ENCODE measurements at places on chromosomes 1 and 21.

GRCh38 chr1:246106342-246106763 lies 400.7 kb downstream of the SMYD3 start:
- no peak for DNase-seq

- DNase-seq, result no peak
Measured at GRCh38 chr1:61114178-61114870, 32.0 kb downstream of the NFIA start.

DNA sequence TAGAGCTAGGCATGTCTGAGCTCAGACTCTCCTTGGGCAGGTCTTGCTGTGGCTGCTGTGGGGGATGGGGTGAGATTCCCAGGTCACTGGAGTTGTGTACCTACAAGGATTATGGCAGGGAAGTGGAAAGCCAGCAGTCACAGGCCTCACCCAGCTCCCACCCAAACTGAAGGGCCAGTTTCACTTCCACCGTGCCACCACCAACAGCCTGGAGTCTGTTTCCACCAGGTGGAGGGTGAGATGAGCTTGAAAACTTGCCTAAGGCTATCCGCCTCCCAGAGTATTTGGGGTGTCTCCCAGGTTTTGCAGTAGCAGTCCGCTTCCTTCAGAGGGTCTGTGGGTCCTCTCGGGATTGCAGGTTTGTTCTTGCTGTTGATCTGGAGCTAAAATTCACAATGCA lies 327.7 kb downstream of the PTPRC start:
- no peak for DNase-seq

- peak; percentile 19 for DNase-seq
Measured at GRCh38 chr1:72075425-72075824, 206.9 kb downstream of the NEGR1 start.

DNA sequence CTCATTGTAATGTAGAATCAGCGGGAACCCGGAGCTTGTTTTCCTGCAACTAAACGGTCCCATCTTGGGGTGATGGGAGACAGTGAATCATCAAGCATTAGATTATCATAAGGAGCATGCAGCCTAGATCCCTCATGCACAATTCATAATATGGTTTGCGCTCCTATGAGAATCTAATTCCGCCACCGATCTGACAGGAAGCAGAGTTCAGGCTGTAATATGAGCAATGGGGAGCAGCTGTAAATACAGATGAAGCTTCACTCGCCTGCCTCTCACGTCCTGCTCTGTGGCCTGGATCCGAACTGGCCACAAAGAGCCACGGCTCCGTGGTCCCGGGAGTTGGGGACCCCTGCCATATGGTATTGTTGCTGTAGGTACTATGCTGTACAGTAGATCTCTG lies 1.6 kb downstream of the IFI44 start:
- no peak for DNase-seq

DNA sequence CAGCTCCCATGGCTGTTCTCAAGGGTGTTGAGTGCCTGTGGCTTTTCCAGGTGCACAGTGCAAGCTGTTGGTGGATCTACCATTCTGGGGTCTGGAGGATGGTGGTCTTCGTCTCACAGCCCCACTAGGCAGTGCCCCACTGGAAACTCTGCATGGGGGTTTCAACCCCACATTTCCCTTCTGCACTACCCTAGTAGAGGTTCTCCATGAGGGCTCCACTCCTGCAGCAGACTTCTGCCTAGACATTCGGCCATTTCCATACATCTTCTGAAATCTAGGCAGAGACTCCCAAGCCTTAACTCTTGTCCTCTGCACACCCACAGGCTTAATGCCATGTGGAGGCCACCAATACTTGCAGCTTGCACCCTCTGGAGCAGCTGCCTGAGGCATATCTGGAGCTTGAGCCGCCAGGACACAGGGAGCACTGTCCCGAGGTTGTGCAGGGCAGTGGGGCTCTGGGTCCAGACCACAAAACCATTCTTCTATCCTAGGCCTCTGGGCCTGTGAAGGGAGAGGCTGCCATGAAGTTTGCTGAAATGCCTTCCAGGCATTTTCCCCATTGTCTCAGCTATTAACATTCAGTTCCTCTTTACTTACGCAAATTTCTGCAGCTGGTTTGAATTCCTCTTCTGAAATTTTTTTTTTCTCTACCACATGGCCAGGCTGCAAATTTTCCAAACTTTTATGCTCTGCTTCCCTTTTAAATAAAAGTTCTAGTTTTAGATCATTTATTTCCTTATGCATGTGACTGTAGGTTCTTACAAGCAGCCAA lies 8.8 kb upstream of the CAPN8 start:
- no peak for DNase-seq

- DNase-seq, result no peak
Measured at GRCh38 chr1:150968491-150968890, 6.1 kb downstream of the CERS2 start.

GRCh38 chr1:101388904-101389546 lies 152.2 kb downstream of the S1PR1 start:
- no peak for DNase-seq

- DNase-seq, result no peak
Measured at GRCh38 chr1:212941452-212941851, 8.9 kb upstream of the VASH2 start.

GRCh38 chr1:53792806-53793205 lies 45.3 kb downstream of the NDC1 start:
- no peak for DNase-seq

GRCh38 chr1:5691795-5692509 lies 300.3 kb downstream of the NPHP4 start:
- no peak for DNase-seq

DNA sequence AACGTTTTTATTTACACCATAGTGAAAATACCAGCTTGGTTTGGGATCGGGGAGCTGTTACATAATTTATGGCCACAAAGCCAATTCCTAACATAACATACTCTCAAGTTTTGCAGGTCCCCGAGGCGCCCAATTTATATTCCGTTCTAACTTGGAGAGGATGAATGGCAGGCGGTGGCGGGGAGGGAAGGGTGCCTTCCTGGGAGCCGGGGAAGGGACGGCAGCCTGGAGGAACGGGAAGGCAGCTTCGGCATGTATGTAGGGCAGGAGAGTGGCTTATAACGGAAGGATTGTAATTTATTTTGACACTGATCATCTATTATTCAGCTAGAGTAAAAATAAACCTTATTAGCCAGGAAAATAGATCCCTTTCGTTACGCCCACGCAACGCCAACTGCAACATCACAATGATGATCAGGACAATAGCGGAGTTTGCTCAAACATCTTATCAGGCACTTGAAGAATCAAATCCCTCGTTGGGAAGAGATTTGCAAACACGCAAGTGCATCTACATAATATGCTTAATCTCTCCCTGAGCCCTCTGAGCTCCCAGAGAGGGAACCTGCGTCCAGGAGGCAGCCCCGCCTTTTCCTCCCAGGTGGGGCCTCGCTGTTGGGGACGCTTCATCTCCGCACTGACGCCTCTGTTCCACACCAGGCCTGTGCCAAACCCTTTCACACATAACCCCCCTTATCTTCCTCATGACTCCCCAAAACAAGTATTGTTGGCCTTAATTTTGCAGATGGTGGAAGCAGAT lies 93.7 kb upstream of the C1orf174 start:
- no peak for DNase-seq

DNA sequence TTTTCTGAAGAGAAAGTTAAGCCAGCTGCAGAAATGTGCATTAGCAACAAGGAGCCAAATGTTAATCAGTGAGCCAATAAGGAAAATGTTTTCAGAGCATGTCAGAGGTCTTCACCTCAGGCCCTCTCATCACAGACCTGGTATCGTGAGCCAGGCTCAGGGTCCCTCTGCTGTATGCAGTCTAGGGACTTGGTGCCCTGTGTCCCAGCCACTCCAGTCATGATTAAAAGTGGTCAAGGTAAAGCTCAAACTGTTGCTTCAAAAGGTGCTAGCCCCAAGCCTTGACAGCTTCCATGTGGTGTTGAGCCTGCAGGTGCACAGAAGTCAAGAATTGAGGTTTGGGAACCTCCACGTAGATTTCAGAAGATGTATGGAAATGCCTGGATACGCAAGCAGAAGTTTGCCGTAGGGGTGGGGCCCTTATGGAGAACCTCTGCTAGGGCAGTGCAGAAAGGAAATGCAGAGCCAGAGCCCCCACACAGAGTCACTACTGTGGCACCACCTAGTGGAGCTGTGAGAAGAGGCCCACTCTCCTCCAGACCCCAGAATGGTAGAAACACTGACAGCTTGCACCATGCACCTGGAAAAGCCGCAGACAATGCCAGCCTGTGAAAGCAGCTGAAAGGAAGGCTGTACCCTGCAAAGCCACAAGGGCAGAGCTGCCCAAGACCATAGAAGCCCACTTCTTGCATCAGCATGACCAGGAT lies 1128.7 kb downstream of the AMY1C start:
- DNase-seq, result no peak

- no peak for DNase-seq
Measured at GRCh38 chr1:181910905-181911304, 150.6 kb downstream of the ZNF648 start.

DNA sequence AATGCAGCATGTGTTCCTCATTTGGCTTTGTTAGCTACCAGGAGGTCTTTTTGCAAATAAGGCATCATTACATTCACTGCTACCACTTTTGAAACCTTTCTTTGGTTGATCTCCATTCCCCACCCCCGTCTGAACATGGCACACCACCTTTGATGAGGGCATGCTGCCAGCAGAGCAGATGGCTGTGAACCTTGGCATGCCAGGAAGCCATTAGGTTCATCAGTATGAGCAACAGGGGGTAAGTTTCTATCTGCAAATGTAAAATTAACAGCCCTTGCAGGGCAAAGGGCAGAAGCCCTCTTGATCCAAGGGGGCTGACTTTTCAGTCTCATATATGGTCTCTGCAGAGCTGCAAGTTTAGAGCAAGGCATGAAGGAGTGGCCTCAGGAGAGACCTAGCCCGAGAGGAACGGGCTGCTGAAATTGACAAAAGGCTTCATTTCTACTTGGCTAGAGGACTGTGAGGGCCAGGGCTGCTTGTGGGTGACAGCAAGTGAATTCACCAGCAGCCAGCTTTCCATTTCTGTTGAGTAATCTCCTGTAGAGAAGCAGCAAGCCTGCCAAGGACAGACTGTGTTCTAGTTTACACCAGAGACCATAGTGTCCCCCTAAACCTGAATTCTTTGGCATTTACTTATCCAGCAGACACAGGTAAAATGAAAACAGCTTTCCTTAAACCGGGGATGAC lies 127.9 kb downstream of the ZNF326 start:
- peak; percentile 85 for DNase-seq

DNA sequence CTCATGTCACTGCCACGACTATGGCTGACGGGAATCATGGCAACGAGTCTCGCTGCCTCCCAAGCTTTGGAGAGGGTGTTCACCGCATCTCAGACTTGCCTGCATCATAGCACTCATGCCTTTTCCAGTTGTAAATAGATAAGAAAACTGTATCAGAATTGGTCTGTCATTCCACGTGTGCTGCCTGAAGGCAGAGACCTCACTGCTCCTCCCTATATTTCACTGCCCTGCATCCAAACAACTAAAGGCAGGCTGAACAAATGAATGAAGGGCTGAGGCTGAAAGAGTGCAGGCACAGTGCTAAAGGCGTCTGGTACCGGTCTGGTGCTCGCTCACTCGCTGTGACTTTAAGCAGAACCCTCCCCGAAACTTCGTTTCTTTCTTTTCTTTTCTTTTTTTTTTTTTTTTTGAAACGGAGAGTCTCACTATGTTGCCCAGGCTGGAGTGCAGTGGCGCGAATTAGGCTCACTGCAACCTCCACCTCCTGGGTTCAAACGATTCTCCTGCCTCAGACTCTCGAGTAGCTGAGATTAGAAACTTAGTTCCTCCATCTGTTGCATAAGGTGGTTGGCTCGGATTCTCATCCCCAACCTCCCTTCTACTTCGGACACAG lies 542 bp downstream of the EIF2B3 start:
- no peak for DNase-seq

DNA sequence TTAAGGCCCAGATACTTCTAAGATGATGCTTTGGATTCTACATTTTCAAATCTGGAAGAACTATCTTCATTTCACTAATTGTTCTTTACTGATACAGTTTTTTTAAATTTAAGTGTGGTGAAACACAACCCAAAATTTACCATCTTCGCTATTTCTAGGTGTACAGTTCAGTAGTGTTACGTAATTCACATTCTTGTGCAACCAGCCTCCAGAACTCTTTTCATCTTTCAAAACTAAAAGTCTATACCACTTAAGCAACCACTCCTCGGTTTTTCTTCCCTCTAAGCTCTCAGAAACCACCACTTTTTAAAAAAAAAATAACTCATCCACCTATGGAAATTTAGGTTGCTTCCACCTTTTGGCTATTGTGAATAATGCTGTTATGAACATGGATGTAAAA lies 220.7 kb downstream of the PDE4B start:
- no peak for DNase-seq

DNA sequence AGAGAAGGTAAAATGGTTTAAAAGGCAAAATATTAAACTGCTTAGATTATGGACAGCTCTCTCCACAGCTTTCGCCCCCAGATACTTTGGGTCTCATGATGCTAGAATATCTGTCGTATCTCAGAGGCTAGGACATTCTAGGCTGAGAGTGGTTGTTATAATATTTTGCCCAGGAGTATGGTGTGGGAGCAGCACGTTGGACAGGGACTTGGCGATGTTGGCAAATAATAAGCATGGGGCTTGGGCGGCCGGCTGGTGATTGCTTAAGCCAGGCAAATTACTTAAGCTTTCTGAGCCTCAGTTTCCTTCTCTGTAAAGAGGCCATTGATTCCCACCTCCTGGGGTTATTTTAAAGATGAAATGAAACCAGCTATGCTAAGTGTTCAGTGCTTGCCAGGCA lies 133.2 kb downstream of the ROR1 start:
- DNase-seq, result no peak

DNA sequence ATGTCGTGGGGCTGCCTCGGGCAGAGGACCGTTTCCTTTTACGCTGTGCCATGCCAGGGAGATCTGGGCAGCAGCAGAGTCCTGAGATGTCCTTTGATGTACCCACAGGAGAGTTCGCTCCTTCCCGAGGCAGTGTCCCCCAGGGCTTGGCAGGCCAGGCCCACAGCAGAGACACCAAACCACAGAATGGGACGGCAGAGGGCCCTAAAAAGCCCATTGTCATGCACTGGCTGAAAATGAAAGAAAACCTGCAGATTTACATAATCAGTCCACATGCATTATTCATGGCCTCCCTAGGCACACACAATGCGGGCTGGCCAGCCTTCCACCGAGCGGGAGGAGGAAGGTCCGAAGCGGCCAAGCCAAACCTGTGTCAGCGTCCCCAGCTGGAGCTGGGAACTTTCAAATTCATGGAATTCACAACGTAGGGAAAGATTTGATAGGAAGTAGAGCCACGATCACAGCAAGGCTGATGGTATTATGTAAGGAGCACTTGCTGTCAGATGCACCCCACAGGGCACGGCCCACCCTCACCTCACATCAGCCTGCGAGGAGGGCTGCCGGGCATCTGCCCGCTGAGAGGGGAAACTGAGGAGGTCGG lies 25.3 kb upstream of the EFHD2 start:
- peak; percentile 55 for DNase-seq

GRCh38 chr1:29052100-29052499 lies 71.6 kb downstream of the TMEM200B start:
- no peak for DNase-seq

DNA sequence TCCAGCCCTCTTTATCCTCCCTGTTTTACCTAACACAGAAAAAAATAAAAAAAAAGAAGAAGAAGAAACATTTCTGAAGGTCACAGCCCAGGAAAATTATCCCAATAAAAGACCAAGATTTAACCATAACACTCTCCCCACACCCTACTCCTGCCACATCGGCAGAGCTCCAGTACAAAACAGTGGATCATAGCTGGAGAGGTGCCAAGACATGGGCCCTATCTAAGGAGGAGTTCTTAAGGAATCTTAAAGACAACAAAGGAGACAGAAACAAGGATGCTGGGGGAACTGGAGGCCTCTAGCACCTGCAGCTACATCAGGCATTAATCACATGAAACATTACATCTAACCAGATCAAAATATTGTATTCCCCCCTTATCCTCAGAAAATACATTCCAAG lies 432.8 kb downstream of the MATN1 start:
- DNase-seq, result no peak
